ENCODE measurements at places on chromosomes 6 and 20.

DNA sequence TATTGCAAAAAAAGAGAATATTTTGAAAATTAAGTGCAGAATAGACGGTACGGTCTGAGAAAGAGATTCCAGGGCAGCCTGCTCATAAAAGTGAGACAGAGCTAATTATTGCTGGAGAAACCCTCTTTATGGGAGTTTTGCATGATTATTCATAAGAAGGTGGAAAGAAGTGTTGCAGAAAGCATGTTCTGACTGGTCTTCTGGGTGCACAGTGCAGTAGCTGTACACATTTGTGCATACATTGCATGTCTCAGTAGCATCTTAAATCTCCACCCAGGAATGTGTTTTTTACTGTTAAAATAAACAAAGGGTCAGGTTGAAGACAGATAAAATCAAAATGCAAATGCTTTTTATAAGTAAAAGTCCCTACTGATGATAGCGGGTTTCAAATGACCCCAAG, 1813.6 kb upstream of the DEFB115 start:
- DNase-seq = peak; percentile 42

GRCh38 chr20:20070871-20071726, 18.8 kb downstream of the CFAP61 start:
- DNase-seq = no peak

- DNase-seq = peak; percentile 94
These were observed 29.2 kb upstream of the ALDH8A1 start for GRCh38 chr6:134979142-134979541.

DNA sequence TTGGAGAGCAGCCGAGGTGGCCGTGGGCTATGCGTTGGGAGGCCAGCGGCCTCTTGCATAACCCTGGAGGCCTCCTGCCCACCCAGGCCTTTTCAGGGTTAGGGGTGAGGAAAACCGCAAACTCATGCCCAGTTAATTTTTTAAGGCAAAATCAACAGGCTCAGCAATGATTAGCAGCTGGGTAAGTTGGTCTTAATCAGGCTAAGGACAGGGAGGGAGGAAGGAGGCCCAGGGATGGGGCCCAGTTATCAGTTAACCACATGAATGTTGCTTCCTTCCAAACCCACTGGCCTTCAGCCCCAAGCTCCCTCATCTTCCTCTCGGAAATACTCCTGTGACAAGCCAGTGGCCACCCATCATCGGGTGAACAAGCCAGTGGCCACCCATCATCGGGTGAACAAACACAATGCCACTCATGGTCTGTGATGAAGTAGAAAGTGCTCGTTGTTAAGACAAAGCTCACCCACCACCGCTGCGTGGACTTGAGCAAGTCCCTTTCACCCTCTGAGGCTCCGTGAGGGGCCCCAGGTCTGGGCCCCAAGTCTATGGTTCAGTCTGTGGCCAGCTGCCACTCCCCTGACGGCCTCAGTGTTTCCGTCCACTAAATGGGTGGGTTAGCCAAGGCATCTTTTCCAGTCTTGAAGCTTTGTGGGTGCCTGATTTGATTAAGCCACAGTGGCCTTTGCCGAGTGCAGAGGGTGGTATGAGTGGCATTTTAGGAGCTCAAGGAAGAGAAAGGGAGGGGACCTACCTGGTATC, 39.4 kb downstream of the HNF4A start:
- no peak for DNase-seq

- DNase-seq = no peak
These were observed 31.4 kb upstream of the BACH2 start for GRCh38 chr6:90328004-90328403.

GRCh38 chr6:56688521-56688920, 45.8 kb upstream of the DST start:
- no peak for DNase-seq

DNA sequence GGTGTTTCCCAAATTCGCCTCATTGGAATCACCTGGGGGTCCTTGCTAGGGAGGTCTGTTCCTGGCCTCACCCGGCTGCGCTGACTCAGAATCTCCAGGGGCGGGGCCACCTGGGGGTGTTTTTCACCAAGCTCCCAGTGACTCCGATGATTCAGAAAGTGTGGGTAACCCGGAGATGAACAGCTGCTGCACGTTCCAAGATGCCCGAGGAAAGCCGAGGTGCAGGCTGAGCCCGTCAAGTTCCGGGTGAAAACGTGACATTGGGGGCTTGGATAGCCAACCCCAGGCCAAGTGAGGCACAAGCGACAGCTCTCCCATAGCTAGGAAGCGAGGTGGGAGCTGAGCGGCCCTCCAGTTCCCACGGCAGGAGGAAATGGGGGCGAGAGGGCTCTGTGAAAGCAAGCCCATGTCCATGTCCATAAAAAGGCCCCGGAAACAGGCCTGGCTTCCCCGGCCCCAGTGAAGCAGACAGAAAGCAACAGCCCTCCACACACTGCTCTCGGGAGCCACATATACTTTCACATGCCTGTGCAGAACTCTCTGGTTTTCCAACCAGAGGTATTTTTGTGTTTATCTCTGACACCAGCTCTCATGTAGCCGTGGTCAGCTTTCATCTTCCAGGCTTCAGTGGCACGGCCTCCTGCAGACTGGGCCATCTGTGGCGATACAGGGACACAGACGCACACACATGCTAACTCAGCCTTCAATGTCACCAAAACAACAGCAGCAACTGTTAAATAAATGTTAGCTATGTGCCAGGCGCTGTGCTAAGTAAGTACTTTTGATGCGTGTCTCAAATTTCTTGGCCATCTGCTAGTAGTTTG, 90.7 kb upstream of the CCDC28A start:
- DNase-seq = no peak

GRCh38 chr6:112802144-112802543, 455.0 kb downstream of the RFPL4B start:
- no peak for DNase-seq

DNA sequence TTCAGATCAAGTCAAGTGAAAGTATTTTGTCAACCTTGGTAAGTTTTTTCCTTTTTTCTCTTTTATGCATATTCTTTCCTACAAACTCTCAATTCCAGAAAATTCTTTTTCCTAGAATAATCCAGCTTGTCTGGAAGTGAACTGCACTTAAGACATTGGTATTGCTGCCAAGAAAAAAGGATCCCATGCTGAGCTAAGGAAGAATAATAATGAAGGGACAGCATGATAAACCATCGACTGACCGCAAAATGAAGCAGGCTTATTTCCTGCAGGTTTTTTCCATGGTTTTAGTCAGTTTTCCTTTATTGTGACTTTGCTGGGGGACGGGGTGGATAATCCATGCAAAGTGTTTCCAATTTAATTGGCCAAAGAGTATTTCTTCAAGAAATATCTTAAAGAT, 857.6 kb upstream of the SLC35B3 start:
- DNase-seq = no peak

GRCh38 chr6:17962436-17963031, 24.9 kb downstream of the KIF13A start:
- DNase-seq = no peak

DNA sequence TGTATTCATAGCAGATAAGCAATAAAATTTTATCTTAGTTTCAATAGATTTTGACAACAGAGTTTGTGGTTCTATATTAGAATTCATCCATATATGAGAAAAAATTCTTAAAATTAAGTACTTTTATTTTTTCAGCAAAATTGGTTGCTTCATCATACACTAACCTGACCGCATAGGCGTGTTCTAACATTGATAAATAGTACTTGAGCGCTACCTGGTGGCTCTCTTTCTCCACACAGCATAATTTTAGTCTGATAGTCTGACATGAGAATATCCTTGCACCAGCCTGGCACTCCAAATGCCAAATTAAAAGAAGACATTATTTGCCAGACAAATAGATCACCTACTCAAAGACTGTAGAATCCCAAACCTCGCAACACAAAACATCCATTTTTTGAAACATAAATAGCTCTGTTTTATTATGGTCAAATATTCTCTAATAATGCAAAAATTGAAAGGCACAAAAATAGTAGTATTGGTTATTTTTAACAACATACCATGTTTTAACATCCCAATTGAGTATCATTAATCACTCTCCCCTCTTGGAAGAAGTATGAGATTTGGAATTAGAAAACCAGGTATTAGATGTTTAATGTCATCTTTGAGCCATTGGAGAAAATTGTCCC, 33.0 kb upstream of the FILIP1 start:
- DNase-seq = peak; percentile 71

DNA sequence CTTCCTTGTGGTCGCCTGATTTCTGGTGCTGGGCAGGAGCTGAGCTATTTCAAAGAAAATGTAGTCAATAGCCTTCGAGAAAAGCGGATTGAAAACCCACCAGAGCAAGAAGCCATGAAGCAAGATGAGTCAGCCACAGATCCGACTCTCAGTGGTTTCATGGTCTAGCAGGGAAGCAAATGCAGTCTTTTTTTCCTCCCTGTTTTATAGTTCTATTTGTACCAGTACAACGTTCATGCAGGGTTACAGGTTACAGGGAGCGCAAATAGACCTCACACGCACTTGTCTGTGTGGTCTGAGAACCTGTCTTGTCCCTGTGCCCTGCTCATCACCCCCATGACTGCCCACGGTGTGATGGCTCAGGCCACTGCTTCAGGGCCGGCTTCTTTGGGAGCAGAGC, 309.8 kb upstream of the SUPT3H start:
- DNase-seq = no peak

DNA sequence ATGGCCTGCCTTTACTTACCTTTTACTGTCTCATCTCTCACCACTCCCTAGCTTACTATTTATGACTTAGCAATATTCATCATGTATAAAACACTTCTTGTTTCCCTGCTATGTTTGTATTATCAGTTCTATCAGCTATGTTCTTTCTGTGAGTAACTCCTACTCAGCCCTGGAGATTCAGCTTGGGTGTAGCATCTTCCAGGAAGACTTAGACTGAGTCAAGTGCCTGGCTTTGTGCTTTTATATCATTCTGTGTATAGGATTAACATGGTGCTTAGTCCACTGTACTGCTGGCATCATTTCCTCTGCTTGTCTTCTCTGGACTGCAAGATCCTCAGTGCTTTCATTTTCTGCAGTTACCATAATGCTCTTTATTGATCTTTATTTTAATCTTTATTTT, 257.8 kb downstream of the BTBD3 start:
- no peak for DNase-seq

DNA sequence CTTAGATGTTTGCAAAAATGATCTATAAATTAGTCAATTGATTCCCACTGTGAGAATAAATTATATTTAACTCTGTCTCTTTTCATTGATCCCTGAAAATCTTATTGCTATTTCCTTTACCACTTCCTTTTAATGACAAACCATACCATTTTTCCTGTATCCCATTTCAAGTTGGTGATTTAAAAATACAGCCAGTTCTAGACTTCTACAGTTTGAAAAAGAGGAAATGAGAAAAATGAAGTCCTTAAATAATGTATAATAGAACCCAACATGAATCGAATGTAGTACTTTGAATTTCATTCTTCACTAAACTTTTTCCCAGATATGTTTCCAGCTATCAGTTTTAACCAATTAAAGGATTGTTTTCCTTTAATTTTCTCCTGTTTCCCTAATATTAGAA, 29.5 kb upstream of the SDHAF4 start:
- no peak for DNase-seq

DNA sequence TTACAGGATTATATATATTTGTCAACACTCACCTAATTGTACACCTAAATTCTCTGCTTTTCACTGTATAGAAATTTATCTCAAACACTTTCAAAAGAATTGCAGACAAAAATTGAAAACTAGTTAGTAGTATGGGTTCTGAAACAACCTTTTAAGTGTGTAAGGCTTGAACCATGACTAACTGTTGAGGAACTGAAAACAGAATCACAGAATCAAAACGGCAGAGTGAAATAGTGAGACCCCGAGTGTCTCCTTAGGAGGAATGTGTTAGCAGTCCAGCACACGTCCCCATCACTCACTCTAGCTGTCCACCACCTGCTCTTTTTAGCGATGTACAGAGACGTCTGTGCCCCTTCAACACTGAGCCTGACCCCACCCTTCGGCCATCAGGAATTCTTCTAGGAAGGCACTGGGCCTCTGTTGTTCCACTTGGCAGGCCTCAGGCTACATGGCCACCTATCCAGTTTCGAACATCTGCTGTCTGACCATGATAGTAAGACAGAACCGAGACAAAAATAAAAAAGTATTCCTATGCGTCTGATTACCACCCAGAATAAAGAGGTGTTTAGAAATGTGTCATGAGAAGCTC, 227.4 kb downstream of the C6orf118 start:
- no peak for DNase-seq

- DNase-seq = no peak
These were observed 85.5 kb downstream of the KHDC1L start for GRCh38 chr6:73139681-73140383.

DNA sequence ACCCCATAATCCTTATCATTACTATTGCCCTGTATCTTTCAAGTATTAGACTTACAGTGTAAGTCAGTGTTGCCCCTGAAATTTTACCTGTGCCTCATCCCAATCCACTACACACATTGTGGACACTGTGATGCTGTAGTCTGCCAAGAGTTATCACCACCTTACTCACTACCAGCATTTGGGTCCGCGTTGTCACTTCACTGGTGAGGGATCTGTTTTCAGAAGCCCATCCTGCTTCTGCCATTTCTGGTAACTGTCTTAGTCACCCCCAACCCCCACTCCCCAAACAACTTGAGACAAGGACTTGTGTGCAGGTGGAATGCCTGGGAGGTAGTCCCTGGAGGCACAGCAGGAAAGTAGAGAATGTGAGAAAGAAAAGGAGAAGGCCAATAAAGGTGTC, 6.0 kb upstream of the RAB44 start:
- no peak for DNase-seq

DNA sequence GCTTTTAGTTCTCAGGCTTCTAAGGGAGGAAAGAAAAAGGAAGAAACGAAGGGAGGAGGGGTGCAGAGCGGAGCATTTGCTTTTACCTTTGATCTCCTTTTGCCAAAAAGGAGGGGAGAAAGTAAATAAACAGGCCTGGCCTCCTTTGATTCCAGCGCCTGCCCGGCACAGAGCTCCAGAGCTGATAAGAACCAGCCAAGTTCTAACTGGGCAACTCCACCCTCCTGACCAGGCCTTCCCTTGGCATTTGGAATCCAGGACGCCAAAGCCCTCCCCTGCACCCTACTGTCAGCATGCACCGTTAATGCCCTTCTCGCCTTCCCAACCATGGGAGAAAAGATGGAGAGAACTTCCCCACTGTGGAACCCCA, 120.8 kb upstream of the PTPN1 start:
- DNase-seq = no peak

DNA sequence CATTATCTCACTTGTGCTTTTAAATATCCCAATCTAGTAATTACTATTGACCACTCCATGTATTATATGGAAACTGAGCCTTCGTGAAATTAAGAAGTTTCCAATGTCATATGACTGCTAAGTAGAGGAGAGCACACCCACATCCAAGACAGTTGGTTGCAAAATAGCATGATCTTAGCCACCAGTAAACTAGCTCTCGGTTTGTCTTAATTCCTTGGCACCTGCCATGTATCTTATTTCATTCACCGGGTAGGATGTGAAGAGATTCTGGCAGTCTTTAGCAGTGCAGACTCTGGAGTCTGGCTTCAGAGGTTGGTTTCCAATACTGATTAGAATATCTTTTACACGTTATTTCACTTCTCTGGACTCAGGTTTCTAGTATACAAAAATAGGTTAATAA, 270.3 kb downstream of the LAMA2 start:
- no peak for DNase-seq

Measured in activated CD4-positive, alpha-beta T cell treated with anti-CD3 and anti-CD28 coated beads, Interleukin-2, Interleukin-6, amounts not matched to agents 100 ng/mL and 50 ng/mL, durations not matched to agents 16 hours and 8 hours (primary cell).